ENCODE measurements at places on chromosomes 1 and 21.

DNA sequence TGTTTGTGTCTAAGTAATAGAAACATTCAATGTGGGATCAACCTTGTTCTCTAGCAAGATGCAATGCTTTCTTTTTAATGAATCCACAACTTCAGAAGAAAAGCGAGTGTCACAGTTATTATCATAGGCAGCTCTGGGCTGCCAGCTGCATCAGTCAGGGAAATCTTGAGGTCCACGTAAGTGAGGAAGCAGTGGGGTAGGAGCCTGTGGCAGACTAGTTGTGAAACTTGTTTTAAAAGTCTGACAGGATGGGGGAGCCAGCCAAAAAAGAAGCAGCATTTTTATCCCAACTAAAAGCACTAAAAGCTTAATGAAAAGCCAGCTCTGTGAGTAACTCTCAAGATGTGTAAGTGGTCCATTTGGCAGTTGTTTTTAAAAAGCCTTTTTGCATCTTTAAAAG, 113.1 kb downstream of the ZNF326 start:
- no peak for DNase-seq

DNA sequence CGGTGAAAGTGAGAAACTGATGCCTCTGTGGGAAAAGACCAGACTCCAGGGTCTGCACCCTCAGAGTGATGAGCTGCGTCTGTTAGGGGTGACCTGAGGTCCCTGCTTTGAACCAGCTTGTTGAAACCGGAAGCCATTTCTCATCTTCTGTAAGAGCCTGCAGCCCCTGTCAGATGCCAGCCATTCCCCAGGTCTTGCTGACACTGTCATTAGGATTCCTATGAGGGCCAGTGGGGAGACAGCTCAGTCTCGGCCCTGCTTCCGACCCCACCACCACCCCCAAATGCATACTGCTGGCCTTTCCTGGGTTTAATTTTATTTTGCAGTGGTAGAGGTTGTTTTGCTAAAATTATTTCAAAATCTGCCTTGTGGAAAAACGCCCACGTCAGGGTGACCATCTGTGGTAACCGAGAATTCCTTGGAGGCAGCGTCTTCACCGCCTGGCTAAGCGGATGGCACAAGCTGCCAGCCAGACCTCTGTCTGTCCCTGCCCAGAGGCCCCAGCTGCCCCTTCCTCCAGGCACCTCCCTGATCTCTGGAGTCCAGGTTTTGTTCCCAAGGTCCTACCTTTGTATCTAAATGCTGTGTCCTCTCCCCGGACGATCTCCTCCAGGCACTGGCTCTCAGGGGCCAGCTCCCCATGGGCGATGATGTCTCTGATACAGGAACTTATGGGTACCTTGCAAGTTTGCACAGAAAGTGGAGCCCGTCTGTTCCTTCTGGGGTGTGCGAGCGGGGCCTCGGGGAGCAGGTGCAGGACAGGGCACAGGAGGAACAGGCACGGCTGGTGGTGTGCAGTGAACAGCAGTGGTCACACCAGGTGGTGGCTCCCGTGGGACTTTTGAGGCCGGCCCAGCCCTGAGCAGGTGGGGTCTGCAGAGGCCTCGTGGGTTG, 49.9 kb downstream of the PRKCZ start:
- DNase-seq: no peak

- no peak for DNase-seq
Observed at GRCh38 chr21:16211339-16212303, 481.8 kb downstream of the USP25 start.

DNA sequence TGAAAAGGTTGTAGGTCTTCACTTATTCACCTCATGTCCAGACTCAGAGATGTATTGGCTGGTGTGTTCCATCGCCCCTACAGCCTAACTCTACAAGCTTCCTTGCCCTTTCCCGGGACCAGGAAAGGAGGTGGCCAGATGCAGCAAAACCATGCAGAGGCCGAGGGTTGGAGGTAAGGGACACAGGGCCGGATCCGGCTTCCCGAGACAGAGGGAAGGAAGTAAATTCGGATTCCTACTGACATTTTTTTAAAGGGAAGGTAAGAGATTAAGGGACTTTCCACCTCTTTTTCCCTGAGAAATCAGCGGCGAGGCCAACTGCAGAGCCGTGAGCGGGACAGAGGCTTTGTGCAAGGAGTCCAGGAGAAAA, 12.7 kb downstream of the EPHA10 start:
- DNase-seq: no peak

DNA sequence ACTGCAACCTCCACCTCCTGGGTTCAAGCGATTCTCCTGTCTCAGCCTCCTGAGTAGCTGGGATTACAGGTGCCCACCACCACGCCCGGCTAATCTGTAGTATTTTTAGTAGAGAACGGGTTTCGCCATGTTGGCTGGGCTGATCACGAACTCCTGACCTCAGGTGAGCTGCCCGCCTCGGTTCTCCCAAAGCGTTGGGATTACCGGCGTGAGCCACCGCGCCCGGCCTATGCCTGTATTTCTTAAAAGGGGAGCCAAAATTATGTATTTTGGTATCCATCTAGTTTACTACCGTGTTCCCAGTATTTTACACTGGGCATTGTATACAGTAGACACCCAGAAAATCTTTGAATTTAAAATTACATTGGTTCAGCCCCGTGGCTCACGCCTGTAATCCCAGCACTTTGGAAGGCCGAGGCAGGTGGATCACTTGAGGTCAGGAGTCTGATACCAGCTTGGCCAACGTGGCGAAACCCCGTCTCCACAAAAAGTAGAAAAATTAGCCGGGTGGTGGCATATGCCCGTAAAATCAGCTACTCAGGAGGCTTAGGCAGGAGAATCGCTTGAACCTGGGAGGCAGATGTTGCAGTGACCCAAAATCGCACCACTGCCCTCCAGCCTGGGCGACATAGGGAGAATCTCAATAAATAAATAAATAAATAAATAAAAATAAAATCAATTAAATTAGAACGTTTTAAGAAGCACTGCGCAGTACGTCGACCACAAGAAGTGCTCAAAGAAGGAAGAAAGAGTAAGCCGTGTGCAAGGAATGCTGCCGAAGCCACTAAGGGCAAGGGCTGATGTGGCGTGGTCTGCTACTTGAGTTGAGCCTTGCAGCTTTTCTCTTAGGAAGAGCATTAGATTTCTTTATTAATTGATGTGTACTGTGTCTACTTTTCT, 1.5 kb upstream of the THRAP3 start:
- DNase-seq: no peak

GRCh38 chr1:162500805-162501204, 3.2 kb downstream of the UHMK1 start:
- no peak for DNase-seq

GRCh38 chr1:238568735-238569134, 678.0 kb upstream of the ZP4 start:
- no peak for DNase-seq

GRCh38 chr1:47643306-47644211, 205.7 kb downstream of the FOXD2 start:
- DNase-seq: no peak

GRCh38 chr1:61708953-61709907, 15.7 kb downstream of the TM2D1 start:
- DNase-seq: no peak

DNA sequence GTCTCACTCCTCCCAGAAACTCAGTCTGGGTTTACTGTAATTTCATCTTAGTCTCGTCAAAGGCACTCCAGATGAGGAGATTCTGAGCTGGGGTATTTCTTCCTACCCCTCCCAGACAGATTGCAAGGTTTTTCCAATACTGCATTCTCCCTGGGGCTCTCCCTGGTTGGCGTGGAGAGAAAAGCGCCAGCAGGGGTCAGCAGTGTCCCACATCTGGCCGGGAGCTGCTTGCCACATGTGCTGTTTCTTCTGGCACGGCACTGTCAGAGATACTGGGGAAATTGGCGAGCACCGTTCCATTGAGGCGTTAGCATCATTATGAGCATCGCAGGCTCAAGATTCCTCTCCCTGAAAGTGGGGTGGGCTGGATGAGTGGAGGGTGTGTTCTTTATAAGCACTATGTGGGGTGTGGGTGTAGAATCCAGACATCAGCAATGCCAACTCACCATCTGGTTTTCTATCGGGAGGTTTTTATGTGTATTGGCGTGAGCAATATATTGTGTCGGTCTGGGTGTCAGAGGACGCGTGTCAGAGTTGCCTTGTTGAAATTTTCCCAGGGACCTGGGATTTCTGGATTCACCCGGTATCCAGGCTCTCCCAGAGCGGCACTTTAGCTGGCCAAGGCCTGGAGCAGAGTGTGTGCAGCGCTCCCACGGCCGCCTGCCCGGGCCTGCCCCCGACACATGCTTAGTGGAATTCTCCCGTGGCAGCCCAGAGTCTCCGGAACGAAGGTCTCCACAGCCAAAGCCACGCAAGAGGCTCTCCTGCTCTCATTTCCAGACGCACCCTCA, 8.0 kb upstream of the NAV1 start:
- DNase-seq: peak; percentile 99

GRCh38 chr1:19028546-19029129, 72.2 kb upstream of the IFFO2 start:
- no peak for DNase-seq

- no peak for DNase-seq
Observed at GRCh38 chr1:41357451-41358101, 3.7 kb upstream of the FOXO6 start.

- no peak for DNase-seq
Observed at GRCh38 chr1:223543560-223543959, 121.9 kb downstream of the CAPN8 start.

DNA sequence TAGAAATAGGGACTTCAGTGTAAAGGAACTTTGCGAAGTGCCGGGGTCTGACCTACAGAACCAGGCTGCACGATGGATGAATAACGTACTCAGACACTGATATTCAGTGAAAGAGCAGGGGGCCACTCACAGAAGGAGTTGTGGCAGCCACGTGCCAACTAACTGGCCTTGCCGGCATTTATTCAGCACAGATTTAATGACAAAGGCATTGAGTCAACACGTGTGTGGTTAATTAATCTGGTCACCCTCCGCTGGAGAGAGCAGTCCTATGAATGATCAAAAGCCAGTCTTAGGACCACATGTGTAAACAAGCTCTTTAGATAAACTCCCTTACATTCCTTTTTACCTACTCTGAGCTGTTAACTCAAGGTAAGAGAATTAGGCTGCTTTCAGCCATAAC, 6.2 kb upstream of the B3GALT2 start:
- no peak for DNase-seq

GRCh38 chr1:202007805-202008489, 2.4 kb upstream of the ELF3 start:
- DNase-seq: no peak

DNA sequence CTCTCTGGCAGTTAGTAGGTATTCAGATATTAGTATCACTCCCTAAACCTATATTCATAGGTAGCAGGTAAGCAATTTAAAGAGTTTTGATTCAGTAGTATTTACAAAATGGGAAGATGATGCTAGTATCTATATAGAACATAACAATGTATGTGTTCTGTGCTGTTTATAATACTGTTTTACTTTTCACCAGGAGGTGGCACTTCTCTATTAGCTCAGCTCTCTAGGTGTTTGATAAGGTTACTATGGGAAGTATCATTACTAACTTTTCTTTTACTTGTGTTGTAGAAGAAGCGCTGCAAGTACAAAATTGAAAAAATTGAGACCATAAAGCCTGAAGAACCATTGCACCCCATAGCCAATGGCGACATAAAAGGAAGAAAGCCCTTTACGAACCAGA, 49.4 kb upstream of the FASLG start:
- DNase-seq: no peak

- DNase-seq: no peak
Observed at GRCh38 chr1:111719674-111720132, 19.5 kb downstream of the INKA2 start.

DNA sequence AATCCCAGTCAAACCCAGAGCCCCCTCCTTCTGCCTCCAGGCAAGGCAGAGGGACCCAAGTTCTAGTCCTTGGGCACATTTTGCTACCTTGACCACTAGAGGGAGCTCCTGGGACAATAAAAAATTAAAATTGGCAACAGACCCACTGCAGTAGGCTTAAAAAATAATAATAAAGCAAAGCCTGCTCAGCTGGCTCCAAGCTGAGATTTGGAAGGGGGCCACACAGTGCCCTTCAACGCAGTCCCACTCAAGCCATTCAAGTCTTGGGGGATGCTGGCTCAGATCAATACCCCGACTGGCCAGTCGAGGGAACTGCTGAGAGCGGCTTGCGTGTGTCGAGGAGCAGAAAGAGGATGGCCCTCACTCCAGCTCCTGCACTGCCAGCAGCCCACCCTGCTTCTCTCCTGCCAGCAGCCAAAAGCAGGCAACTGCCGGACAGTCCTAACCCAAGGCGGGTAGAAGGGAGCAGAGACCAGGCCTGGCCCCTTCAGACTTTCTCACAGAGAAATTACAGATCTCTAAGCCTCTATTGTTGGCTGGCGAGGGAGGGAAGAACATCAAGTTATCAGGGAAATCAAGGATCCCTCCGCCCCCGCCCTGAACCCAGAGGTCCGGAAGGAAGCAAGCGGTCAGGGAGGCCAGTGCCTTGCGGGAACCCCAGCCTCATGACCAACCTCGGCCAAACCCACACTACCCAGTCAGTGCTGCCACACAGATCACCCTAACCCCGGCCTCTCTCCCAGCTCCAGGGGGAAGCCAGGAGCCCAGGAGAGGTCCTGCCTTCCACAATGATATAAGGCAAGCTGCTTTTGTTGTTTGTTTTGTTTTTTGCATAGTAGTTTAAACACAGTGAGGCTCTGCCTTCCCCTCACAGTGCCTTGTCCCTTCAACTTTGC, 4.9 kb upstream of the ALDH4A1 start:
- no peak for DNase-seq

GRCh38 chr21:45846373-45847160, 135.0 kb upstream of the COL6A1 start:
- no peak for DNase-seq

DNA sequence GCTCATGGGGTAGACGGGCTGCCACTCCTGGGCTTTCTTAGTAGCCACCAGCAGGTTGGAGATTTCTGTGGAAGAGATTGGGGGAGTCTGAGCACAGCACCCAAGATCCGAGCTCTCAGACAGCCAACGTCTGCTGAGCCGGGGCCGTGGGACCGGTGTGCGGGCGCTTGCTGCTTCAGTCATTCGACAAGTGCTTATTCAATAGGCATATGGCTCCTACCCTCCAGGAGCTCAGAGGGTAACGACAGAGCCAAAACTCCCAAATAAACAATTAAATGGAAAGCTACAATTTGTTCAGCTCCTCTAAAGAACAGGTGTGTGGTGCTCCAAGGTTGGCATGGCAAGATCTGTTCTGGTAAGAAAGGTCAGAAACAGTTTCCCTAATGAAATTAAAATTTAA, 106.0 kb downstream of the RAVER2 start:
- DNase-seq: no peak

GRCh38 chr21:38596264-38597042, 98.2 kb upstream of the ERG start:
- DNase-seq: no peak

DNA sequence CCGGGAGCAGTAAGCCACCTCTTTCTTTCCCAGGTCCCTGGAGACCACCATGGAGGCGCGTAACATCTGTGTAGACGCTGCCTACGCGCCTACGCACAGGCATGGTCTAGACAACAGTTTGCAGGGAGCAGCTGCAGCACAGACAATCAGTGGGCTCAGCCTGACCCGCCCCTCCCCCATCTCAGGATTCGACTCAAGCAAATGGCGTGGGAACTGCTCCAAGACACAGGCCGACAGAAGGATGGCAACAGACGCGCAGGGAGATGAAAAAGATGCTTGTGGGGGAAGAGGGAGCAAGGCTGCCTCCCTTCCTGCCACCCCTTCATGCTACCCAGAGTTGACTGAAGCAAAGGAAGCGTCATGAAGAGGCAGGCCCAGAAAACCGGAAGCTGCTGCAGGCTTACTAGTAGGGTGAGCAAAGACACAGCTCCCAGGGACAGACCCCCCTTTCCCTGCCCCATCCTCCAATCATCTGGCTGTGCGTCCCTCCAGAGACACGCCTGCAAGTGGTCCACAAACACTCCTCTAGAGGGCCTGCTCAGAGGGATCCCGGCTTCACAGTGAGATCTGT, 19.5 kb downstream of the STK40 start:
- no peak for DNase-seq

Data from GOT3 (cell line).